RPMI8226 (cell line): ENCODE measurements at places on chromosomes 12 and 14.

DNA sequence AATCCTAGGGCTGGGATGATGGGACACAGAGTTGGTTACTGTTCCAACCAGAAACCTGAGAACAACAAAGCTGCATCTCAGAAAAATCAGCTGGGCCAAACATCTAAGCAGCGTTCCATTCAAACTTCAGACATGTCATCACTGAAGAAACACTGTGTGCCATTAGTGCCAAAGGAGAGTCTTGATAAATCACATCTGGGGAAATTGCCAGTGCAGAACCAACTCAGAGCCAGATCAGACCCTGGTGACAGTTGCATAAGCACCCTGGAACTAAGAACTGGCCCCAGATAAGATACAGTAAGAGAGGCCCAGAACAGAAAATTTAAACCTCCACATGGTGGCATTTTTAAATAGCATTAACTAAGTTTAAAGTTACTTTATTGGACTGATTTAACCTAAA is 482.8 kb downstream of the PRKD1 start:
- DNase-seq, result no peak

DNA sequence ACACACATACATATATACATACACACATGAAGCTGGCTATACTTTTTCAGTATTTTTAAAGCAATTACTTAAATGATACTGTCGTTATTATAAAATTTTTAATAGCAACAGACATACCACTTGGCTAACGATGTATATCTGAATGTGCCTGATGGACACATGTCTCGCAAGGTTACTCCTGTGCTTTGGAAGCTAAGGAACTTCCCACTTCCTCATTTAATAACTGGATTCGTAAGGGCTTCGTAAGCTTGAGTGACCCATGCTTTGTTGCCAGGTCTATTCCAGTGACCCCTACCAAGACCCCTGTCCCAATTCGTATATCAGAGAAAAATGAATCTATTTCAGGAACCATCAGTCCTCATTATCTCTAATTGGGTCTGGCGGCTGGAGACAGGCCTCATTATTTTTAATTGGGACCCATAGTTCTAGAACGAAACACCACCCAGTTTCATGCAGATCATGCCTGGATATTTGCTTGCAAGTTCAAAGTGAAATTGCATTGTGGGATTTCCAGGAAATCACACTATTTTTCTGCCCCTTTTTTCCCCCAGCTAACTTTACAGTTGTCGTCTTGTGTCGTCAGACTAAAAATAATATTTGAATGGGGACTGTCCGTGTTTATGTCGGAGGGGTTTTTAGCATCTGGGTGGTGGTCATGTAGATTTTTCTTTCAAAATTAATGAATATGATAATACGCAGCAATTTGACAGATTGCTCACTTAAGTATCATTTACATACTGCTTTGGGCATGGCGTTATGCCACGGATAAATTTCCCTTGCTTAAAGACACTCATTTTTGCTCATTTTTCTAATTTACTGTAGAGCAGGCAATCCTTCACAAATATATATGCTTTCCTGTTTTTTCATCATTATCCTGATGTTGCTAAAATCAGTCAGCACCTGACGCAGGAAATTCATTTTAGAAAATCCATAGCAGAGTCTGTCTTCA is 17.1 kb upstream of the MYO1H start:
- DNase-seq, result no peak

DNA sequence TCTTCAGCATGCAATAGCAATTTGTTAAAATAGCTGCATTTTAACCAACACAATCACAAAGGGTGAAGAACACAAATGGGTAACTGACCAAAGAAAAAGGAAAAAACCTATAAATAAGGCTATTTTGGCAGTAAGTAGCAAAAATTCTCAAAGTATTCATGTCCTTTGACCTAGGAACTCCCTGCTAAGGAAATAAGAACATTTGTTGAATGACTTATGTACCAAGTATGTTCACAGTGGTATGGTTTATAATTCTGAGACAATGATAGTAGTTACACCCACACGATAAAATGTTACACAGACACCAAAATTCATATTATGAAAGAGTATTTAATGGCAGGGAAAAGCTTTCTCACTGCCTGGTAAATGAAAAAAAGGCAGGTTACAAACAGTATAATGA is 16.9 kb downstream of the CCDC88C start:
- no peak for DNase-seq

DNA sequence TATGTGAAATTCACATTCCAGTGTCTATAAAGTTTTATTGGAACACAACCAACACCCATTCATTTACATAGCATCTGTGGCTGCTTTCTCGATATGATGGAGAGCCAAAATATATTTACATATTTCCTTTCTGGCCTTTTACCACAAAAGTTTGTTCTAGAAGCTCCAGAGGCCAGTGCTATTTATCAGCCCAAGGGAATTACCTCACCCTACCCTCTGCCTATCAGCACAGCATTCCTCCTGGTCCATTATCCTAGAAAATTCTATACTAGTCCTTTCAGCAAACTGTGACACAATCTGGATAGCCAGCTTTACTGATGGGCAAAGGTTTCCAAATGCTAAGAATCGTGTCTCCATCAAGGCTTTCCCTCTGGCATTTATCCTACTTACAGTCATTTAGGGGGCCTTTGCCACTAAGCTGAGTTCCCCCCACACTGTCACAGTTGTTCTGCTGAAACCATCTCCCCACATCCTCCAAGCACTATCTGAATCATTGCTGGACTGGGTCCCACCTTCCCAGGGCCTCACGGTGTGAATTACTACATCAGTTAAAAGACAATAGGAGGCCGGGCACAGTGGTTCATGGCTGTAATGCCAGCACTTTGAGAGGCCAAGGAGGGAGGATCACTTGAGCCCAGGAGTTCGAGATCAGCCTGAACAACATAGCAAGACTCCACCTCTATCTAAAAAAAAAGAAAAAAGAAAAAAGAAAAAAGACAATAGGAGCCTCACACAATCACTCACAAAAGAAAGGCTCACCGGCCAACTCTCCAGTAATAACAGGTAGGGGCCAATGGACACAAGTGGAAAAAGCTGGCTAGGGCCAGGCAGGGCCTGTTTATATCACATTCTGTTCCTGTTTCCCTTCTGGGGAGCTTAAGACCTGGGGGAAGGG is 12.1 kb downstream of the SYNE3 start:
- no peak for DNase-seq

GRCh38 chr14:42322531-42323284 is 716.0 kb downstream of the LRFN5 start:
- DNase-seq, result no peak

- no peak for DNase-seq
These were observed 104.3 kb downstream of the FLRT2 start for GRCh38 chr14:85634205-85634604.

GRCh38 chr14:35883677-35884293 is 57.6 kb downstream of the BRMS1L start:
- peak; percentile 58 for DNase-seq

DNA sequence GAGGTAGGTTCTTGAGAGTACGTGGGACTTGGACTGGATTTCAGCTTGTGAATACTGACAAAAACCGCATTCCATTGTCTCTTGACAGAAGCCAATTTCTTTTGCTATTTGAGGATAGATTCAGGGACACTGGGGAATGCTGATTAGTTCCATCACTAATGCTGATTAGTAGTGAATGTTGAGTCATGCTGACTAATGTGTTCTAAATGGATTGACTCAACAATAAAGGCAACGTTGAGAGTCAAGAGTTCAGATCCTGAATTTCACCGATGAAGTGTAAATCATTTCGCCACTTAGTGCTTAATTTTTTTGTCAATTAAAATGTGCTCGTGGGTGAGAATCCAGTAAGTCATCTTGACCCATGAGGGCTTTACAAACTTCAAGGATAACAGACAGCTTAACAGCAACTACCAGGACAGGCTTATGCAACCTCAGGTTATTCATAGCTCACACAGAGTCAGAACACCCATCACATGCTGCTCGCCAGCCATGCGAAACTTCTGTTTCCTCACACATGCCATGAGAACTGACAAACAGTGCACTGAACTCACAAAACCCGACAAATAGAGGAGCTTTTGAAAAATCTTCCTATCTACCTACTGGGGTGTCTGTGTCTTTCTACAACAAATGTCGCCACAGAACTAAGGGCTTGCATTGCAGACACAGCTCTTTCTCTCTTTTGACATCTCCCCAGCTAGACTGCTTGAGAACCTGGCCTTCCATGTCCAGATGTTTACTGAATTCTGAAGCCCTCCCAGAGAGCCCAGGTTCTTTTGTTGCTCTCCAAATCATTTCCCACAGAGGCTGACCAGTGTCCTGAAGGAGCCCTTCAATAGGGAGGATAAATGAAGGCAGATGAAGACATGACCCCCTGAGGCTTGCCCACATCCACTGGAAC is 316.4 kb downstream of the ZFP36L1 start:
- DNase-seq, result no peak

DNA sequence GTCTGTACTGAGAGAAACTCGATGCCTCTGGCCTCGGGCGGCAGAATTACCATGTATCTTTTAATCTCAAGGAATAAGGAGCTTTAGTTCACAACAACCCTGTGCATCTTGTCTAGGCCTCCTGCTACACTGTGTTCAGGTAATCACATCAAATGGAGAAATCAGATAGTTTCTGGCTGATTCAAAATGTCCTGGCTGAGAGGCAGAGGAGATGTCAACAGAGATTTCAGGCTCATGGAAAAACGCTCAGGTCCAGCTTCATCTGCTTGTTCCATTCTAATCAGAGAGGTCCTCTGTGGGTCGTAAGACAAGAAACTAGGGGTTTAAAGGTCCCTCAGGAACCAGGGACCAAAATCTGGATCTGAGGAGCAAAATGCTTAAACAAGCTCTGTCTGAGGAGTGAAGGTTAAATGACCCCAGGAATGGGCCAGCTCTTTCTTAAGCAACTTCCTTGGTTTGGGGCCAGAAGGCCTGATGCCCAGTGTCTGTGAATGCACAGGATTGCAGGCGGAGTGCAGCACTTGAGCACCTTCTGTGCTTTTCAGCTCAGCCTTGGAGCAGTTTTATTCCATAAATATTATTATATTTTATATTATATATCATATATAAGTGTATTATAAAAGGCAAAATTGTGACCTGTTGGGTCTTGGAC is 170.2 kb upstream of the PRICKLE1 start:
- no peak for DNase-seq

GRCh38 chr14:95301527-95302187 is 18.1 kb downstream of the CLMN start:
- DNase-seq, result no peak

GRCh38 chr14:20412411-20412810 is 890 bp downstream of the TEP1 start:
- DNase-seq, result no peak

GRCh38 chr14:103290056-103290455 is 44.0 kb upstream of the EIF5 start:
- no peak for DNase-seq

GRCh38 chr12:125742413-125742812 is 677.2 kb downstream of the AACS start:
- DNase-seq, result no peak

GRCh38 chr14:93219103-93219726 is 12.2 kb downstream of the UBR7 start:
- DNase-seq, result peak; percentile 50

GRCh38 chr14:104462651-104463630 is 116.6 kb upstream of the C14orf180 start:
- DNase-seq, result no peak

GRCh38 chr12:16246264-16246663 is 31.2 kb downstream of the SLC15A5 start:
- no peak for DNase-seq

DNA sequence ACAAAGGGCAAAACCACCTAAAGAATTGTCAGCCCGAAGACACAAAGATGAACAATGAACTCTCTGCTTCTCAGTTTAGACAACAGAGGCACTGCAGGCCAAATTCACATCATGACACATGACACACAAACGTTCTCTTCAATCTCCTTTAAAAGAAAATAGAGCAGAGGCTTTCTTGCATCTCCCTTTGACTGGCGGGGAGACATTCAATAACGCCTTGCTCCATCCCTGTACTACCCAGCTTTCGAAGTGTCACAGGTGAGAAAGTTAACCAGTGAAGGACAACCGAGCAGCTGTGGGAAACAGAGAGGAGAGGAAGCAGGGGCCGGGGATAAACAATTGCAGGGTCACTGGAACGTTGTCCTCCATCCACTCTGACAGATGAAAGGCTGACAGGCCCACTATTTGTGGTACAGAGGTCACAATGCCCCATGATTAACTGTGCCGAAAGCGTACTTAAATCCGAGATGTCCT is 130.8 kb downstream of the PHLDA1 start:
- no peak for DNase-seq

DNA sequence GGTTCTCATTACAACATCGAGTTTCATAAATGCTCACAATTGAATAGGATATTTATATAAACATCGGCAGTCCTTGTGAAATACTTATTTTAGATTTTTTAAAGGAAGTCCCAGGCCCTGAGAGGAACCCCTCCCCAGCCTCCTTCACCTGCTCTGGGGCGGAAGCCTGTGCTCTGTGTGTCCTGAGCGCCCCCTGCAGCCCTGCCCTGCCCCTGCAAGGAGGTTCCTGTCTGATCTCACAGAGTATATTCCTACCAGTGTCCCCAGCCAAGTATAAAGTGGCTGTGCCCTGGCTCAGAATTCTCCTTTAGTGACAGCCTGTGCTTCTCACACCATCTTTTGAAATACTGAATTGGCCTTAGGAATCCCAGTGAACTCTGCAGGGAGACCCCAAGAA is 659.5 kb downstream of the TMEM121 start:
- DNase-seq, result no peak

DNA sequence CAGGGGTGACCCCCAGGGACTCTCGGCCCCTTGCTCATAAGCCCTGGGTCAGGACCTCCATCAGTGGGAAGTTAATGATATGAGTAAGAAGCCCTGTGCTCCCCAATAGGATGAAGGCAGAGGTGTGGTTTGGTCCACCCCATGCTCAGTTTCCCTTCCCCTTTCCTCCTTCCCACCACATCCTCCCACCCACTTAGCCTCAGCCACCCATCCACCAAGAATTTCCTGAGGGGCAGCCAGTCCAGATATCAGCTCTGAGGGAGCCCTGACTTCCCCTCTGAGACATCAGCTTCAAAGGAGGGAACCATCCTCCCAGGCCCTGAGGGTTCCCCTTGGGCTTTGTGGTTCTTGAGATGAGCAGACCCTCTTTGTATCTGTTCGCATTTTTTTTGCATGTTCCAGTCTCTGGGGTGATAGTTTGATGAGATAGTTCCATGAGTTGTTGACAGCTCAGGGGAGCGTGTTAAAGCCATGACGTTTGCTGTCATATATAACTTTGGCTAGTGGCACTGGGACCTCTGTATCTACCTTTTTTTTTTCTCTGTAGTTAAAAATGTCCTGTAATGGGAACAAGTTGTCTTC is 71.2 kb downstream of the LGMN start:
- DNase-seq, result no peak

- no peak for DNase-seq
These were observed 75.5 kb downstream of the PLXNC1 start for GRCh38 chr12:94223842-94224241.

GRCh38 chr12:111976860-111977259 is 36.1 kb downstream of the TMEM116 start:
- no peak for DNase-seq

- no peak for DNase-seq
These were observed 172.0 kb upstream of the FRMD6 start for GRCh38 chr14:51479584-51480325.

- peak; percentile 36 for DNase-seq
These were observed 2.3 kb downstream of the CLEC2B start for GRCh38 chr12:9866860-9867269.
